Mammary epithelial cell (primary cell): ENCODE measurements at places on chromosomes 13 and 19. TPM values are rescaled to one million over a fixed set of nuclear protein-coding genes. Genes with fewer than 3 reads are reported as not detected.
A peak's percentile ranks its signal among the peaks of the same experiment; 100 is the strongest.

GRCh38 chr19:33365691-33366090, 7.8 kb upstream of the CEBPG start:
- DNase-seq = no peak

CLDND2 gene
- not detected in 2 replicates for total RNA-seq

GRCh38 chr13:41605319-41606285, 148.3 kb downstream of the RGCC start:
- no peak for DNase-seq

DNA sequence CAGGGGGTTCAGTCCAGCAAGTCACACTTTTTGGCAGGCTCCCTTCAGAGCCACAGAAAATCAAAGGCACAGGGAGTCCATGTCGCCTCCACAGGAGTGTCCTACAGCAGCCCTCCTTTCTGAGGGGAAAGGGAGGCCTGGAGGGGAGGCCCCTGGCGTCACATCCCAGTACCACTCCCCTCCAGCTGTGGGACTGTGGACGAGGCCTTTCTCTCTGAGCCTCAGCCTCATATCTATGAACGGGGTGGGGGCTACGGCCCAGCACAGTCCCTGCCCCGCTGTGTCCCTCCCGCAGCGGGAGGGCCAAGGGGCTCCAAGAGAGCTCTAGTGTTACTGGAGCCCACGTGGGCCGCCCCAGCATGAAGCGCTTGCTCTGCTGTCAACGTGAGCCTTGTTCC, 23.8 kb downstream of the PEPD start:
- DNase-seq = no peak

GRCh38 chr19:29579308-29579910, 26.7 kb upstream of the POP4 start:
- no peak for DNase-seq

DNA sequence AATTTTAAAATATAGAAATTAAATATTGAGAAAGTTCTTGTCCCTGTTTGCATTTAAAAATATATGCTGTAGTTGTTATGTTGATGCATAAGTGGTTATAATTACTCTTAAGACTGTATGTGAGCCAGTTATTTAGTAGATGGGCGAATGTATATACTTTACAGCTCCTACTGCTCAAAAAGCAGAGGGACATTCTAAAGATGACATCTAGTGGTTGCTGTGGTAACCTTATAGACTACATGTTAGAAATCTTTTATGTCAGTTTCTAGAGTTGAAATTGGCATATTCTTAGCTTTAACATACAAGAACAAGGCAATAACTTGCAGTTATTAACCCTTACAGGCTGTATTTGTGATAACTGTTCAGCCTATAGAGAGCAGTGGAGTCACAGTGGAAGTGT, 160.5 kb downstream of the OLFM4 start:
- no peak for DNase-seq

GRCh38 chr19:6501740-6502648, at the start of gene TUBB4A:
TSS of gene TUBB4A (minus strand) at chr19:6502309. CDS start at chr19:6502212, 97 bp downstream.
- no peak for DNase-seq

- no peak for DNase-seq
Measured at GRCh38 chr13:67184247-67184646, 45.9 kb downstream of the PCDH9 start.

CDX2 gene
- total RNA-seq = not detected

GRCh38 chr13:76887076-76887563, 915 bp upstream of the KCTD12 start:
- no peak for DNase-seq

THOP1 gene
- 73.9 and 100.0 TPM in 2 replicates for total RNA-seq

- DNase-seq = no peak
Measured at GRCh38 chr19:2064788-2065524, 13.9 kb upstream of the MKNK2 start.

DNA sequence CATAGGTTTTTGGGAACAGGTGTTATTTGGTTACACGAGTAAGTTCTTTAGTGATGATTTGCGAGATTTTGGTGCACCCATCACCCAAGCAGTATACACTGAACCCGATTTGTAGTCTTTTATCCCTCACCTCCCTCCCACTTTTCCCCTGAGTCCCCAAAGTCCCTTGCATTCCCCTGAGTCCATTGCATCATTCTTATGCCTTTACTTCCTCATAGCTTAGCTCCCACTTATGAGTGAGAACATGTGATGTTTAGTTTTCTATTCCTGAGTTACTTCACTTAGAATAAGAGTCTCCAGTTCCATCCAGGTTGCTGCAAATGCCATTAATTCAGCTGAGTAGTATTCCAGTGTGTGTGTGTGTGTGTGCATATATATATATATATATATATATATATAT, 97.2 kb upstream of the EDNRB start:
- DNase-seq = no peak

DNA sequence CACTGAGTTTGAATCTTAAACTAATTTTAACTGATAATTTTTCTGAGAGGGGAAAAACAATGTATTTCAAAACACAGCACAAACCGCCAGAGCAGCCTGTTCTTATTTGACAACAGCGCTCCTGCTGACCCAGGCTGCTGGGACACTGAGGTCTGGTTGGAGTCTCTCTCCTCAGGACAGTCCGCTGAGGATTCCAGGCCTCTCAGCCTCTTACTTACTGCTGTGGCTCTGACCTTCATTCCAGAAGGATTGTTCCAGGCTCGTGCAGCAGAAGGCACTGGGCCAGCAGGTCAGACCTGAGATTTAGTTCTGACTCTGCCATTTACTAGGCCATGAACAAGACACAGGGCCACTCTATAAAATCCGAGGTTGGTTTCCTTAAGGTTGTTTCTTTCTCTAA, 393.6 kb downstream of the TDRD3 start:
- DNase-seq = no peak

DNA sequence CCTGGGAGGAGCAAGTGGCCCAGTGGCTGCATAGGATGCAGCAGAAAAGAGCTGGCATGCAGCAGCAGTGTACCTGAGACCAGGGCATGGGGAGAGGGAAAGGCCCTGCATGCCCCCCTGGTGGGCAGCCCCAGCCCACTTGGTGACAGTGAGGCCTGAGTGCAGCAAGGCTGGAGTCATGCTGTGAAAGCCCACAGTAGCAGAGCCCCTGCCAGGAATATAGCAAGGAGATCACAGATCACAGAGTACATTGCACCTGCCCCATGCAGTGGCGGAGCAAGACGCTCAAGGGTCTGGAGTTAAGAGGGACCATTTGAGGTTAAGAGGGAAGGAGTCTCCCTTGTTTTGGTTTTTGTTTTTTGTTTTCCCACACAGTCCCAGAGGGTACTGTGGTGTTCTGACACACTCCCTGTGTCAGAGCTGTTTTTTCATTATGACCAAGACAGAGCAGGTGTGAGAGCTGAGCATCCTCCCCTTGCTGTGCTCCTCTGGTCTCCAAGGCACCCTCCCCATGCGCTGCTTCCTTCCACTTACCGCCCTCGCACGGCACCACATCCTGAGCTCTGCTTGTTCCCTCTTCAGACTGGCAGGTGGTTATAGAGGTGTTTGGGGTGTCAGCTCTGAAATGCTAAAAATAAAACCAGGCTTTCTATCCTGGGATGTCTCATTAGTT, 85.0 kb upstream of the UBL3 start:
- no peak for DNase-seq

- DNase-seq = peak; percentile 3
Measured at GRCh38 chr13:32537580-32538142, 934 bp downstream of the N4BP2L2 start.
